ENCODE measurements at places on chromosomes 7 and 10. TPM values are rescaled to one million over a fixed set of nuclear protein-coding genes. Genes with fewer than 3 reads are reported as not detected.
A peak's percentile ranks its signal among the peaks of the same experiment; 100 is the strongest.

Gene POLR2J
- total RNA-seq = 15.5 TPM

Gene BLOC1S2
- 56.7 TPM for total RNA-seq

Gene ANKRD30A
- not detected for total RNA-seq

Gene CALML5
- not detected for total RNA-seq

Gene INTS1
- 44.7 TPM for total RNA-seq

Gene NEURL1
- total RNA-seq = 0.63 TPM

GRCh38 chr7:113134025-113134424 lies 15.7 kb upstream of the SMIM30 start:
- DNase-seq = peak; percentile 12
- H3K36me3 ChIP-seq = no peaks in the 10 kb centered on the region
- H3K27ac ChIP-seq = no peak overlapping the region
- no peaks in the 10 kb centered on the region for H3K27me3 ChIP-seq
- no peak overlapping the region for H3K4me3 ChIP-seq
- no peaks in the 10 kb centered on the region for H3K4me1 ChIP-seq

- H3K27ac ChIP-seq = peak overlapping the region; percentile 98
- no peaks in the 10 kb centered on the region for H3K27me3 ChIP-seq
- DNase-seq = peak; percentile 84
Measured at GRCh38 chr7:134741907-134742635, 37.4 kb upstream of the CALD1 start.

DNA sequence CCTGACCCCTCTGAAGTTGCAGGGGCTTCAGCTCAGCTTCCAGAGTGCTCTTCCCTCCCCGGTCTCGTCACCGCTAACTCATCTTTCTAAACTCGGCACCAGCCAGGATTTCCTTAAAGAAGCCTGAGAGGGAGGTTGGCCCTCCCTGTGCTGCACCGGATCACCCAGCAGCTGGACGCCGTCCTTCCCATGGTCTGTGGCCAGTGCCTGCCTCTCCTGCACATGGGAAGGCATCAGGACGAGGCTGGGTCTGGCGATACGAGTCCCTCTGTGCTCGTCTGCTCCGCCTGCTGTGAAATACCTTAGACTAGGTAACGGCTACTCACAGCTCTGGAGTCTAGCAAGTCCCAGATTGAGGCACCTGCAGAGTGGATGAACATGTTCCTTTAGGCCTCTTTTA lies 179.1 kb downstream of the ZMYND11 start:
- no peaks in the 10 kb centered on the region for H3K27me3 ChIP-seq
- H3K27ac ChIP-seq = no peak overlapping the region
- no peak overlapping the region for H3K4me3 ChIP-seq
- H3K4me1 ChIP-seq = peaks cover 6% of the 10 kb centered on the region

- no peaks in the 10 kb centered on the region for H3K36me3 ChIP-seq
- H3K27ac ChIP-seq = peak overlapping the region; percentile 26
- H3K4me1 ChIP-seq = peaks cover 24% of the 10 kb centered on the region
- no peak overlapping the region for H3K4me3 ChIP-seq
Measured at GRCh38 chr7:226281-226895, 34.0 kb downstream of the FAM20C start.

GRCh38 chr10:50574931-50575330 lies 48.8 kb downstream of the SGMS1 start:
- no peaks in the 10 kb centered on the region for H3K27me3 ChIP-seq
- H3K4me1 ChIP-seq = peaks cover 19% of the 10 kb centered on the region
- H3K27ac ChIP-seq = no peak overlapping the region
- no peak for DNase-seq
- H3K4me3 ChIP-seq = no peak overlapping the region
- H3K36me3 ChIP-seq = no peaks in the 10 kb centered on the region

GRCh38 chr10:46104071-46104585 lies 58.1 kb upstream of the MSMB start:
- H3K27ac ChIP-seq = no peak overlapping the region
- H3K27me3 ChIP-seq = no peaks in the 10 kb centered on the region
- no peak for DNase-seq
- no peaks in the 10 kb centered on the region for H3K4me1 ChIP-seq
- H3K36me3 ChIP-seq = no peaks in the 10 kb centered on the region
- H3K4me3 ChIP-seq = no peak overlapping the region

- H3K4me1 ChIP-seq = no peaks in the 10 kb centered on the region
- DNase-seq = no peak
- no peak overlapping the region for H3K27ac ChIP-seq
- H3K36me3 ChIP-seq = no peaks in the 10 kb centered on the region
- H3K4me3 ChIP-seq = no peak overlapping the region
Measured at GRCh38 chr7:105613611-105614330, 32.5 kb upstream of the EFCAB10 start.

DNA sequence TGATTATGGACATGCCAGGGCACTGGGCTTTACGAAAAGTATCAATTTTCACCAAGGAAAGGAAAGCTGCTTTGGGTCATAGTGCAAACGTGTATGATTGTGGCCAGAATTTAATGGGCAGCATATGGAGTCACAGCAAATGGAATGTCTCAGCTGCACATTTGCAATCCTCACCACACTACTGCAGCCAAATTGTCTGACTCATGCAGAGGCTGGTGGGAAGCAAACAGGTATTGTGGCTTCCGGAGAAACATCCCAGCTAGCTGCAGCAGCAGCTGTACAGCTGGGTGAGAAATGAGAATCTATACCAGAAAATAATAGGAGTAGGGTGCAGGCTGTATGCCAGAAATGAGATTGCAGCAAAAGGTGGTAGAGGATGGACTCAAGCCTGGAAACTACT lies 374.7 kb upstream of the VWC2 start:
- no peak overlapping the region for H3K27ac ChIP-seq
- no peak overlapping the region for H3K4me3 ChIP-seq
- DNase-seq = peak; percentile 2
- H3K4me1 ChIP-seq = no peaks in the 10 kb centered on the region
- no peaks in the 10 kb centered on the region for H3K27me3 ChIP-seq

DNA sequence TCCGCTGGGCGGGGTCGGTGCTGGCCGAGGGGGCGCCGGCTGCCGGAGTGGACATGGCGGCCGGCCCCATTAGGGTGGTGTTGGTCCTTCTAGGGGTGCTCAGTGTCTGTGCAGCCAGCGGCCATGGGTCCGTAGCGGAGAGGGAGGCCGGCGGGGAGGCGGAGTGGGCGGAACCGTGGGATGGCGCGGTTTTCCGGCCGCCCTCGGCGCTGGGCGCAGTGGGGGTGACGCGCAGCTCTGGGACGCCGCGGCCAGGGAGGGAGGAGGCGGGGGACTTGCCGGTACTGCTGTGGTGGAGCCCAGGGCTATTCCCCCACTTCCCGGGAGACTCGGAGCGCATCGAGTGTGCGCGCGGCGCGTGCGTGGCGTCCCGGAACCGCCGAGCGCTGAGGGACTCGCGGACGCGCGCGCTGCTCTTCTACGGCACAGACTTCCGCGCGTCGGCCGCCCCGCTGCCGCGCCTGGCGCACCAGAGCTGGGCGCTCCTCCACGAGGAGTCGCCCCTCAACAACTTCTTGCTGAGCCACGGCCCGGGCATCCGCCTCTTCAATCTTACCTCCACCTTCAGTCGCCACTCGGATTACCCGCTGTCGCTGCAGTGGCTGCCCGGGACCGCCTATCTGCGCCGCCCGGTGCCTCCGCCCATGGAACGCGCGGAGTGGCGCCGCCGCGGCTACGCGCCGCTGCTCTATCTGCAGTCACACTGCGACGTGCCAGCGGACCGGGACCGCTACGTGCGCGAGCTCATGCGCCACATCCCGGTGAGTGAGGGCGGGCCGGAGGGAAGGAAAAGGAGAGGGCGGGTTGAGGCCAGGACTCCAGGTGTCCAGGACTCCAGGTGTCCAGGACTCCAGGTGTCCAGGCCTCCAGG lies 9.3 kb upstream of the CHCHD1 start:
- peaks cover 24% of the 10 kb centered on the region for H3K4me1 ChIP-seq
- H3K27me3 ChIP-seq = no peaks in the 10 kb centered on the region
- H3K4me3 ChIP-seq = peak overlapping the region; percentile 76

DNA sequence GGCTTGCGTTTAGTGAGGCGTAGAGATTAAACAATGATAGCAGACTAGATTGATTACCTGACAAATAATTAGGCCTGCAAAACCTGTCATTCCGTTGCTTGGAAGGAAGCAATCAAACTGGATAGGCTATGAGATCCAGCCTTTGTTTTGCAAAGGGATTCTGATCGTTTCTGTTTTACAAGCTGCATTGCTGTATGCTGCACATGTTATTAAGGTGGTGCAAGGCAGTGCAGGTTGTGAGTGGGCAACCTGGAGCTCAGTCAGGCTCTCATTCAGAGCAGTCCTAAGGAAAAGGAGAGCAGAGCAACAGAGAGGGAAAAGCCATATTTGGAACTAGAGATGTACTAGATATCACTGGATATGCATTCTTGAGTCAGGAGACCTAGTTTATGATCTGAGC lies 6.9 kb upstream of the NOBOX start:
- H3K27ac ChIP-seq = no peak overlapping the region
- no peak for DNase-seq
- H3K4me3 ChIP-seq = no peak overlapping the region
- no peaks in the 10 kb centered on the region for H3K36me3 ChIP-seq

DNA sequence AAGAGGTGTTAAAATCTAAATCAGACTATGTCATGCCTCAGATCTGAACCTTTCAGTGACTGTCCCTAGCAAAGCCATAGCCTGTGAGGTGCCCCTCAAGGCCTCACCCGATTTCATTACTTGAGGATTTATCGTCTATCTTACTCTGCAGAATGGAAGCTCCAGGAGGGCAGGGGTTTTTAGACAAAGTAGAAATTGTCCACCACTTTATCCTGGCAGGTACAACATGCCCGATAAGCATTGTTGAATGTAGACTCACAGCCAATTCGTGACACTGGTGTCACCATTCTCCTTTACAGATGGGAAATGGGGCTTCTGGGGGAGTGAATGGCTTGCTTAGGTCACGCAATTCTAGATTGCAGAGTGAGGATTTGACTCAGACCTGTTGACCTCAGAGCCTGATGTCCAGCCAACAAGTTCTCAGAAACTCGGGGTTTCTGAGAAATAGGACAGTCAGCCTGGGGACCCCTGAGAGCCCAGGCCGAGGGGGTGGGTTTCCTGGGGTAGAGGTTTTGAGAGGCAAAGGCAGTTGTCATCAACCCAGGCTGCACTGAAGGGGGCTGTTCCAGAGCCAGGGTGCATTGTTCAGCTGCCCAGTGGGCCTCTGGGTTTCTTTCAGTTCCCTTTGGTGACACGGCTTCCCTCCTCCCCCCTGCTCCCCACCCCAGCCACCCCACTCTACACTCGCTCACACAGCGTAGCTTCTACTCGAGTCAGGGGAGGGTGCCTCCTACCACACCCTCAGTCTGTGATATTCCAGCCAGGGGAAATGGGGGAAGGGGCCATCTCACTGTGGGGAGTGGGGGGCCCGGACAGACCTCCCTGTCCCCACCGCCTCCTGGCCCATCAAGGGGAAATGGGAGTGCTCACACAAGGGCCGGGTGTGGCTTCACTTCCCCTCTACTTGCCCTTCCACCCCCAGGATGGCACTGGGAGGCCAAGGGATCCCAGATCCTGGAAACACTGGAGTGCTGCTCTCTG lies 3.1 kb upstream of the IRF5 start:
- no peaks in the 10 kb centered on the region for H3K4me1 ChIP-seq
- no peaks in the 10 kb centered on the region for H3K36me3 ChIP-seq
- H3K4me3 ChIP-seq = no peak overlapping the region
- no peak for DNase-seq
- H3K27ac ChIP-seq = no peak overlapping the region

- H3K27me3 ChIP-seq = no peaks in the 10 kb centered on the region
- H3K4me1 ChIP-seq = peaks cover 10% of the 10 kb centered on the region
- no peaks in the 10 kb centered on the region for H3K36me3 ChIP-seq
Measured at GRCh38 chr7:116836048-116836447, 26.3 kb upstream of the CAPZA2 start.

Data from GM23248 (cell line).